ENCODE measurements at places on chromosomes 13 and 19.

DNA sequence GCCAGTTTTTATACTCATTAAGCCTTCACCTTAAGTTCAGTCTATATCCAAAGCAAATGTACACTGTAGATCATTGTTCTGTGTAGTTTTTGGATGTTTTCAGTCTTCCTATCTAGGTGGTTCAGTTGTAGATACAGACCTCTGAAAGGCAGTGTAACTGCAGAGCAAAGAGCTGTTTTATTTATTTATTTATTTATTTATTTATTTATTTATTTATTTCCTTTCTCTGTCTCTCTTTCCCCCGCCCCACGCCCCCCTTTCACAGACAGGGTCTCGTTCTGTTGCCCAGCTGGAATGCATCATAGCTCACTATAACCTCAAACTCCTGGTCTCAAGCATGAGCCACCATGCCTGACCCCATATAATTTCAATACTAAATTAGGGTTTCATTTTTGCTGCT is 281.8 kb upstream of the KLHL1 start:
- no peak for DNase-seq

- DNase-seq: no peak
Observed at GRCh38 chr19:5360003-5360780, 19.6 kb upstream of the PTPRS start.

DNA sequence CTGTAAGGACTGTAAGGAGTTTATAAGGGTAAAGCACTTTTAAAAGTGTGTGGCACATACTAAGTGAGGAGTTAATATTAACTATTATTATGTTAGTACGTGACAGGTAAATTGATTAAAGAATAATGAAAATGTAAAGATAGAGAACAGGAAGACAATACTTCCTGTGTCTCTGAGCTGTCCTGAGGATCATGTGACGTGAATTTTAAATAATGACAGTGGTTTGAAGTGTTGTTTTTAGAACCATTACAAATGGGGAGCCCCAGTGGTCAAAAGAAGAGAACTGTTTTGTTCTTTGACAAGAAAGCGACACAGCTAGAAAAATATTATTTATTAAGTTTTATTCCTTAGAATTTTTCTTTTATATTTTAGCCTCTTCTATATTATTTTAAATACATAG is 241.2 kb upstream of the STARD13 start:
- DNase-seq: no peak

DNA sequence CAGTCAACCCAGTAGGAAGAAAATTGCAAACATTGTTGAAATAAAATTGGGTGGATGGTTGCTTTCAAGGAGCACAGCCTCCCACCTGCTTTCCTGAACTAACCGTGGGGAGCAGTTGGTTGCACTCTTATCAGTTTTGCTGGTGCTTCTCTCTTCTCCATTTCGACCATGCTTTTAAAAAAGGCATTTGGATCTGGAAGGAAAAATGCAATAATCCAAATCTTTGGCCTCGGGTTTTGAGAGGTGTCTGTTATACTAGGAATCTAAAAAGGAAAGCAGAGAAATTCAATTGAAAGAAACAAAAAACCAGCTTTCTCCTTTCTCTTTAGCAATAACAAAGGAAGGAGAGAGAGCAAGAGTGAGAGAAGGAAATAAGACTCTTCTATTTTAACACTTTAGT is 113.6 kb upstream of the ARGLU1 start:
- DNase-seq: no peak

DNA sequence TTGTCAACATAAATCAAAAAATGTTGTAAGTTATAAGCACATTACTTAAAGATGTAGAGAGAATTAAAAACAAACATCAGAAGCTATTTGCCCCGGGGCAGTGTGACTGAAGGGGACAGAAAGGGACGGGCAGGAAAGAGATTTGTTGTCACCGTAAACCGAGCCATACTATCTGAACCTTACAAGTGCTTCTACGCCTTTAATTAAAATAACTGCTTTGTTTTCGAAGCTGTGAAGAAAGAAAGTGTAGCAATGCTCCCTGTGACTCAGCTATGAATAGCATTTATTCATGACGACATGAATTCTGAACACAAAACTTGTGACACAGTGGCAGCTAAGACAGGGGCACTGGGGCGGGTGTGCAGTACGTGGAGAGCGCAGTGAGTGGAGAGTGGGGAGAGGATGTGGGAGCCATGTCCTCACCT is 30.0 kb downstream of the ZNF787 start:
- DNase-seq: peak; percentile 51

- no peak for DNase-seq
Observed at GRCh38 chr19:45492137-45492626, 4.7 kb downstream of the RTN2 start.

- no peak for DNase-seq
Observed at GRCh38 chr13:59471106-59471505, 692.6 kb downstream of the DIAPH3 start.

DNA sequence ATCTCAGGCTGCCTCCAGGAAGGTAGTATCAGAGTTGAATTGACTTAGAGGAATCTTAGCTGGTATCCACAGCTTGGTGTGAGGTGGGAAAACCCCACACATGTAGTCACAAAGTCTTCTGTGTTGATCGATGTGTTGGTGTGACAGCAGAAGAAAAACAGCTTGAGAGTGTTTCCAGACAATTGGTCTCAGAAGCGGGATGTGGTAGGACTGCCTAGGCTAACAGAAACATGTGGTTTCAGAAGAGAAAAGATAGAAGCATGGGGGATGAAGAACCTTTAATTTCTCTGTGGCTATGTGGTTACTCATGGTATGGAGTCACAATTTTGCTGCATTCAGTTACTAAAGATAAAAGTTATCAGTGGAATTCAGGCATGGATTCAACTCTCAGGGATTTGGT is 134.7 kb upstream of the SLITRK5 start:
- DNase-seq: no peak

GRCh38 chr13:31625115-31625514 is 114.2 kb upstream of the RXFP2 start:
- peak; percentile 5 for DNase-seq
